ENCODE measurements at places on chromosomes 12 and 14.
A peak's percentile ranks its signal among the peaks of the same experiment; 100 is the strongest.

DNA sequence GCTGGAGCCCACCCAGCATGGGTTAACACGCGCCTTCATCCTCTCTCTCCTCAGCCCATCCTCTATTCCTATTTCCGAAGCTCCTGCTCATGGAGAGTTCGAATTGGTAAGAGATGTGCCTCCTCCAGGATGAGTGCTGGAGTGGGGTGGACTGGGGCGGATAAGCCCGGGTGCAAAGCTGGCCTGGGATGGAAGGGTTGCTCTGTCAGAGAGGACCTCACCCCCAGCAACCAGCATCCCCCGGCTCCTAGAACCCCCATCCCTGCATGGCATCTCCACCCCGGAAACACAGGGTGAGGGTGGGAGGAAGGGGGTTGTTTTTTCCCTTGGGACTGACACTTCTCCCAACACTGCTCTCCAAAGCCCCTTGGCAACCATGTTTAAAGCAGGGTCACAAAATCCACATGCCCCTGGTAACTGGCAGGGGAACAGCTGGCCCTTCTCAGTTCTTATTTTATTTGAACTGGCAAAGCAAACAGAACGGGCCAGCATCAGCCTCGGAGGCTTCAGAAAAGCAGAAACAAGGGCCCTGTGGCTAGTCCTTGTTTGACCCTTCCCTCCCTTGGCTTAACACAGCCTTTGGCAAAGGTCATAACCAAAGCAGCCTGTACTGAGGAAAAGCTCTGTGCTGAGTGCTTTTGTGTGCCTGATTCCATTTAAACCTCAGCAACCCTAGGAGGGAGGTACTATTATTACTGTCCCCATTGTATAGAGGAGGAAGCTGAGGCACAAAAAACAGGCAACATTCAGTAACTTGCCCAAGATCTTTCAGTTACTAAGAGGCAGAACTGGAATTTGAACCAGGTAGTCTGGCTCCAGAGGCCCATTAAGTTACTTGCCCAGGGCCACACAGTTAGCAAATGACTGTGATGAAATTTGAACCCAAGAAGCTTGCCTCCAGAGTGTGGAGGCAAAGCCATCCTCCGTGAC, 4.2 kb downstream of the GSTZ1 start:
- no peak for DNase-seq

DNA sequence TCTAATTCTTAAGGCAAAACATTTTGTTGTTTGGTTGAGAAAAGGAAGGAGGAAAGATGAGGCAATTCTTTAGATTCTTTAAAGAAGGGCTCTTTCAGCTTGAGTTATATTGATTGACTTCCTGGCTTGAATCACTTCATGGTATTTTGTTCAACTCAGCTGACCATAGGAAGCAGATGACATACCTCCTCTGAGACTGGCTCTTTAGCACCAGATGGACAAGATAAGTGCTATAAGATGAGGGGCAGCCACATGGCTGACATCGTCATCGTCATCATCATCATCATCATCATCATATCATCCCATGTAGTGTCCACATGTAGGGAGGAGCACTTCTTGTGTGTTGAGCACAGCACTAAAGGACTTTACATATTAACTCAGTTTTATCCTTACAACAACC, 81.3 kb downstream of the SSPN start:
- DNase-seq, result no peak

- DNase-seq, result no peak
Measured at GRCh38 chr14:89406941-89407340, 10.1 kb downstream of the FOXN3 start.

DNA sequence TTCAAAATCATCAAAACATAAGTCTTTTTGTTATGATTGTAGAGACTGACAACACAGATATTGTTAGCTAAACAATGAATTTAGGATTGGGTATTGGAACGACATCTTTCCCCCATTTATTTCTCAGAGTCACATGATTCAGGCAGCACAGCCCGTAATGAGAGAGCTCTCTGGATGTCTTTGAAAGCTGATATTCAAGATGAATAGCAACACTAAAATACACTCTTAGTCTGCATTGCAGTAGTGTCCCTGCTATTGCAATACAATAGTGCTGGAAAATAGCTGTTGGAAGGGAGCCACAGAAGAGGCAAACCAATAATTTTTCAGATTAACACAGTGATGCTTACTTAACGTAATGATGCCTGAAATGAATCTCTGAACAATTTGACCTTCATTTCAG, 9.9 kb downstream of the GTSF1 start:
- no peak for DNase-seq

DNA sequence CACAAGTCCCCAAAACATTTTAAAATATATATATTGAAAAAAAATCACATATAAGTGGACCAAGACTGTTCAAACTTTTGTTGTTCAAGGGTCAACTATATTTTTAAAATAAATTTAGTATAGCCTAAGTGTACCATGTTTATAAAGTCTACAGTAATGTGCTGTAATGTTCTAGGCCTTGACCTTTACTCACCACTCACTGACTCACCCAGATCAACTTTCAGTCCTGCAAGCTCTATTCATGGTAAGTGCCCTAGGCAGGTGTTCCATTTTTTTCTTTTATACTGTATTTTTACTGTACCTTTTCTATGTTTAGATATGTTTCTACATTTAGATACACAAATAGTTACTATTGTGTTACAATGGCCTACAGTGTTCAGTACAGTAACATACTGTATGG, 23.4 kb upstream of the TMTC1 start:
- no peak for DNase-seq

GRCh38 chr14:102157346-102157745, 17.6 kb downstream of the WDR20 start:
- DNase-seq, result no peak

DNA sequence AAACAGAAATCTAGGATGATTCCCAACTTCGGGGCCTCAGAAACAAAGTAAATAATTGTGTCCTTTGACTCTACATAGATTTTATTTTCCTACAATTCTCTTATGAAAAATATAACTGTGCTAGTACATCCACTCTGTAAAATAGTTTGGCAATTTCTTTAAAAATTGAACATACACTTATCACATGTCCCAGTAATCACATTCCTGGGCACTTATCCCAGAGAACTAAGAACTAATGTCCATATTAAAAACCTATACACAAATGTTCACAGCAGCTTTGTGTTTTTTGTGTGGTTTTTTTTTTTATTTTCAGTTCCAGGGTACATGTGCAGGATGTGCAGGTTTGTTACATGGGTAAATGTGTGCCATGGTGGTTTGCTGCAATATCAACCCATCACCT, 99.0 kb downstream of the KCNH5 start:
- no peak for DNase-seq

GRCh38 chr12:92039046-92039445, 106.6 kb downstream of the BTG1 start:
- DNase-seq, result no peak

- DNase-seq, result no peak
Measured at GRCh38 chr12:68591734-68592418, 18.8 kb upstream of the RAP1B start.

- no peak for DNase-seq
Measured at GRCh38 chr12:50483488-50483887, 21.3 kb upstream of the DIP2B start.

DNA sequence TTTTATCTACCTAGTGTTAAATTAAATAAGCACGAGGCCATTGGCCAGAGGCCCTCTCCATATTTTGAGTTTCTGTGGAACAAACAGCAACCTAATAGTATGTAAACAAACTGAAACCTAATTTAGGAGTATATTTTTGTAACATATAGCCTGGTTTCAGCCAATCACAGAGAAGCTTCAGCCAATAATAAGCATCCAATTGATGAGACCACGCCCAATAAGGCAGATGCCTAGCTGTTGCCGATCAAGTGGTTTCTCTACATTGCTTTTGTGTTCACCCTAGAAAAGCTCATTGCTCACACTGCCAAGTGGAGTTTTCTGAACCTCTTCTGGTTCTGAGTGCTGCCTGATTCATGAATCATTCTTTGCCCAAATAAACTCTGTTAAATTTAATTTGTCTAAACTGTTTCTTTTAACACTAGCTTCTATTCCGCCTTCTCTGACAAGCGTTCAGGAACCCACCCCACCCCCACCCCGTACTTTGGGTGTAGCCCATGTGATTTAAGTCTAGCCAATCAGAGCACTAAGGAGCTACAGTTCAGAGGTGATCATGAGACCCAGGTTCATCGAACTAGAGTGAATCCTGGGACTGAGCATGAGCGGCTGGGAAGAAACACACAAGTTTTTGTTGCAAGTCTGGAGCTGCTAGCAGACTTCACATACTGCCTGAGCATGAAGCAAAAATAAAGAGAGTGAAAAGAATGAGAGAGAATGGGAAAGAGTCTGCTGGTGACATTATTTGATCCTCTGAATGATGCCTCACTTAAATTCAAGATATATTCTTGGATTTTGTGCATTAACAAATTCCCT, 21.5 kb upstream of the LTA4H start:
- DNase-seq, result no peak

GRCh38 chr14:73591690-73592449, at the start of gene ACOT4:
TSS of gene ACOT4 (plus strand) at chr14:73591873. CDS start at chr14:73591960, 87 bp downstream.
- peak; percentile 71 for DNase-seq

DNA sequence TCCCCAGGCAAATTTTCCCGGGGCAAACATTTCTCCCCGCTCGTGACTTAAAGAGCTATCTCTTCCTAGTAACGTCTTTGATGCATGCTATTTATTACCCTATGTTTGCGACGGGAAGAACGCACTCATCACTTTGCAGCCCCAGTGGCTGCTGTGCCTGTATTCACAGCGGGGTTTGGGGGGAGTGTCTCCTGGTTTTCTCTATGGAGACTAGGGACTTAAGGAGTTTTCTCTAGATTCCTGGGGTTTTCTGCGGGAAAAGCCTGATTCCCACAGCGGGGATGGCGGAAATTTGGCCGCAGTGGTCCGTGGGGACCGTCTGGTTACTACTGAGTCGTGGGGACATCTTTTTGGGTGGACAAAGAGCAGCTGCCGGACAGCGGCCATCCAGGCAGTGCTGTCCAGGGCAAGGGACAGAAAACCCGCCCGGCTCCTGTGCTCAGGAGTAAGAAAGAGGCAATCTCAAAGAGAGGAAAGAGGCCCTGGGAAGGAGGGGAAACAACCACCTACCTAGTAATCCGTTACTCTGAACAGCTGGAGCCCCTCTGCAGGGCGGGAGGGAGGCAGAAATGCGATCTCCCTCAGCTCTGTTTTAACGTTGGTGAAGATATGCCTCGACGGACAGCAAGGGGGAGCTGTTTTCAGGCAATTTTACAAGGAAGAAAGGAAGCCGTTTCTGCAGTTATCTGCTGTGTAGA, 771 bp upstream of the AVPR1A start:
- DNase-seq, result no peak

Data from activated naive CD4-positive, alpha-beta T cell (primary cell).